MM.1S (cell line): ENCODE measurements at places on chromosomes 2 and 18.

GRCh38 chr18:26771524-26771923 is 94.0 kb downstream of the AQP4 start:
- H3K4me3 ChIP-seq = no peak overlapping the region
- H3K27me3 ChIP-seq = no peaks in the 10 kb centered on the region
- H3K27ac ChIP-seq = no peak overlapping the region
- no peaks in the 10 kb centered on the region for H3K36me3 ChIP-seq
- H3K4me1 ChIP-seq = no peaks in the 10 kb centered on the region
- DNase-seq = peak; percentile 16

GRCh38 chr2:31434911-31435310 is 20.4 kb upstream of the XDH start:
- H3K4me1 ChIP-seq = peaks cover 8% of the 10 kb centered on the region
- no peaks in the 10 kb centered on the region for H3K36me3 ChIP-seq
- no peak overlapping the region for H3K4me3 ChIP-seq
- no peak overlapping the region for H3K27ac ChIP-seq

DNA sequence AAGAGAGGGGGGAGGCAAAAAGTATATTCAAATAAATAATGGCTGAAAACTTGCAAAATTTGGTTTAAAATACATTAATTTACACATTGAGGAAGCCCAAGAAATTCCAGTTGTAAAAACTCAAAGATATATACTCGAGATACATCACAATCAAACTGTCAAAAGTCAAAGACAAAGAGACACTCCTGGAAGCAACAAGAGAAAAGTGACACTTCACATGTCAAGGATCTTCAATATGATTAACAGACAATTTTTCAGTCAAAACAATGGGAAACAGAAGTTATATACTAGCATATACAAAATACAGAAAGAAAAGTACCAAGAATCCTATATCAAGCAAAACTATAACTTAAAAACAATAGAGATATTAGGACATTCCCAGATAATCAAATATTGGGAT is 170.2 kb downstream of the CCDC178 start:
- H3K27me3 ChIP-seq = no peaks in the 10 kb centered on the region
- DNase-seq = no peak
- H3K36me3 ChIP-seq = no peaks in the 10 kb centered on the region
- no peak overlapping the region for H3K27ac ChIP-seq
- H3K4me1 ChIP-seq = no peaks in the 10 kb centered on the region

DNA sequence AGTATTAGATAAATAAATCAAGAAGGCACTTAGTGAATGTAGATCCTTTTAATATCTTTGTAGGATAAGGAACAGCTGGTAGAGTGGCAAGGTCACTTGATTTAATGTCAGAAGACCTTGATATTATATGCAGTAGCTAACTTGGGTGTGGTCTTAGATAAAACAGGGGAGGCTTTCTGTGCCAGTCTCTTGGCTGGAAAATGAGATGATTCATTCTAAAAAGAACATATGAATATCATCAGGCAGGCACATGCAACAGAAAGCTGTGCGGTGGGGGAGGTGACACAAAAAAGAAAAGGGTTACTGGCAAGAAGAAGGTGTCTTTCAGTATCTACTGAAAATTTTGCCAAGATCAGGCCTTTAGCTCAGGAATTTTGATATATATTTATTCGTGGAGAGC is 931.7 kb upstream of the CELF4 start:
- H3K27ac ChIP-seq = no peak overlapping the region
- no peaks in the 10 kb centered on the region for H3K36me3 ChIP-seq
- H3K27me3 ChIP-seq = no peaks in the 10 kb centered on the region
- no peaks in the 10 kb centered on the region for H3K4me1 ChIP-seq

DNA sequence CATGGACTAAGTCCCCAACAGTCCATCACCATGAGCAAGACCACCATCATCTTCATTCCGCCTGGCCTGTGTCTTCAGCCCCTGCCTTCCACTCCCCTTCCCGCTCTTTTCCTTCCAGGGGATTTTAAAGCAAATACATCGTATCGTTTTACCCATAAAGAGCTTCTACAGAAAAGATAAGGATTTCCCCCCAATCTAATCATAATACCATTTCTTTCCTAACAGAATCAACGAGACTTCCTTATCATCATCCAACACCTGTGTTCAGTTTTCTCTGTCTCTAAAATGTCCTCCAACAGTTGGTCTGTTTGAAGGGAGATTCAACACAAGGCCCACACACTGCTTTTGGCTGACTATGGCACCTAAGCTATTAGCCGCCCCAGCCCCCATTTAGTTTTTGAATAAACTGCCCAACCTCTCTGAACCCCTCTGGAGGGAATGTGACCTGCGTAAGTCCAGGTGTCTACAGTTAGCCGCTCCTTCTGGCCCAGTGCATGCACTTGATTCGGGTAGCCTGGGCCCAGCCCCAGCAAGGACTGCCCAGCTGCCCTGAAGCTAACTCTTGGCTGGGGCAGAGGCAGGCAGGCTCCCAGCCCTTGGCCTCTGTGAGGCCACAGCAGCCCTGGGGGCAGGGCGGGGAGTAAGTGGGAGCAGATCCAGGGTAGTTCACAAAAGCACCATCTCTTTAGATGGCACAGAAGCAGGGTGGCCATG is 25.3 kb upstream of the SEMA4C start:
- no peak for DNase-seq
- no peaks in the 10 kb centered on the region for H3K27me3 ChIP-seq
- peak overlapping the region; percentile 25; the same call in 1 of the 2 replicates for H3K27ac ChIP-seq
- H3K4me1 ChIP-seq = peaks cover 18% of the 10 kb centered on the region
- H3K4me3 ChIP-seq = no peak overlapping the region

DNA sequence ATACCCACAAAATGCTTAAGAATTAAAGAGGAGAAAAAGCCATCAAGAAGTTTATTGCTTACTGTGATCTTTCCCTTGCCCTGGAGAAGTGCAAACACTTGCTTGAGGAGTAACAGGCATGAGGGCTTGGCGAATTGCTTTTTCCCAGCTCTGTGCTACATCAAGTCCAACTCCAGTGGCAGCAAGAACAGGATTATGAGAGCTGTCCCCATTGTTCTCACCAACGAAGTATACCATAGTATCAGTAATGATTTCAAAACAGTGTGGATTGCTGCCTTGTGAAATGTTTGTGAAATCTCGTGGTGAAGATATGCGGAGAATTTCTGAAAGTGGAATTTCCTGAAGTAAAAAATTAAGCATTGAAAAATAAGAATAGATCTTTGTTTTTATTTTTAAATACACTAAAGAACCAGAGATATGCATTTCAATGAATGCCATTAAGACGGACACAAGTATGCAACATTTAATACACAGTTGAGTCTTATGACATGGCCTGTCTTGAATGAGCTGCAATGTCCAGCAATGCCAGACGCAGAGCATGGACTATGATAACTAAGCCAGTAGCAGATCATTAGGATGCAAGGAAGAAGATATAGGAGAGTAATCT is 43.0 kb downstream of the NDUFAF7 start:
- H3K36me3 ChIP-seq = peaks cover 63% of the 10 kb centered on the region
- no peak overlapping the region for H3K4me3 ChIP-seq
- no peak for DNase-seq
- no peaks in the 10 kb centered on the region for H3K27me3 ChIP-seq
- no peak overlapping the region for H3K27ac ChIP-seq

GRCh38 chr2:65367524-65367923 is 64.9 kb downstream of the SPRED2 start:
- DNase-seq = no peak
- no peak overlapping the region for H3K4me3 ChIP-seq
- no peaks in the 10 kb centered on the region for H3K36me3 ChIP-seq
- H3K27ac ChIP-seq = no peak overlapping the region

- no peak overlapping the region for H3K4me3 ChIP-seq
- no peak overlapping the region for H3K27ac ChIP-seq
- H3K27me3 ChIP-seq = no peaks in the 10 kb centered on the region
- DNase-seq = no peak
These were observed 61.8 kb upstream of the CHRNA1 start for GRCh38 chr2:174826051-174826450.

GRCh38 chr2:98805412-98806171 is 74.7 kb upstream of the MGAT4A start:
- DNase-seq = no peak
- no peaks in the 10 kb centered on the region for H3K36me3 ChIP-seq
- no peaks in the 10 kb centered on the region for H3K27me3 ChIP-seq
- no peak overlapping the region for H3K27ac ChIP-seq
- no peak overlapping the region for H3K4me3 ChIP-seq

DNA sequence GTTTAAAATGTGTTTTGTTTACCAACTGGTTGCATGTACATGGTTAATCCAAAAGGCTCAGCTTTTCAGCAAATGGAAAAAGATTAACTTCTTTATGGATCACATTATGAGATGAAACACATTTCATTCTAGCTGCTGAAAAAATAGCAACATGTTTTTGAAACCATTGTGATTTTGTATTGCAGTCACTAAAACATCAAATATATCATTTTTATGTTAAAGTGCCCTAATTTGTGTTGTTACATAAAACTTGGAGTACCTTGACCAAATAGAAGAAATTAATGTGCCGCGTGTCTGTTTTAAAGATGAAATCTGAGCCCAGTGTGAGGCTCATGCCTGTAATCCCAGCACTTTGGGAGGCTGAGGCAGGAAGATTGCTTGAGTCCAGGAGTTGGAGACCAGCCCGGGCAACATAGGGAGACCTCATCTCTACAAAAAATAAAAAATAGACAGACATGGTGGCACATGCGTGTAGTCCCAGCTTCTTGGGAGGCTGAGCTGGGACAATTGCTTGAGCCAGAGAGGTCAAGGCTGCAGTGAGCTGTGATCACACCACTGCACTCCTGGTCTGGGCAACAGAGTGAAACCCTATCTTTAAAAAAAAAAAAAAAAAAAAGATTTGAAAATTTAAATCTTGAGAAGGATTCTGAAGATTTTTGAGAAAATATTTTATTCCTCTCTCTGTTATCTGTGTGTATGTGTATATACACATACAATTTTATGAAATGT is 96.6 kb downstream of the FMNL2 start:
- no peaks in the 10 kb centered on the region for H3K36me3 ChIP-seq
- H3K27ac ChIP-seq = no peak overlapping the region
- no peak for DNase-seq
- no peaks in the 10 kb centered on the region for H3K4me1 ChIP-seq
- no peak overlapping the region for H3K4me3 ChIP-seq
- no peaks in the 10 kb centered on the region for H3K27me3 ChIP-seq
